ENCODE measurements at places on chromosomes 11 and 22.

- no peak for DNase-seq
Observed at GRCh38 chr22:42978453-42979103, 36.4 kb downstream of the PACSIN2 start.

GRCh38 chr11:100928426-100928825, 201.2 kb downstream of the PGR start:
- no peak for DNase-seq

DNA sequence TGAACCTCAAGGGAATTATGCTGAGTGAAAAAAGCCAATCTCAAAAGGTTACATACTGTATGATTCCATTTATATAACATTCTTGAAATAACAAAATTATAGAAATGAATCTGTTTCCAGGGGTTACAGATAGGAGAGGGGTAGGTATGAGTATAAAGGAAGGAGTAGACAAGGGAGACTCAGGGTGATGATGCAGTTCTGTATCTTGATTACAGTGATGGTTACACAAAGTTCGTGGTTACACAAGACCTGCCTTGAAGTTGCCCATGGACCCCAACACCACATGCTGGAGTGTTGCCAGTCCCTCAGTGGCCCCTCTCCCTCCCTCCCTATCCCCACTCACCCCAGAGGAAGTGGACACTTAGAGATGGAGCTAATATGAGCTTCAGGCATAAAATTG, 20.3 kb downstream of the STK33 start:
- DNase-seq = no peak

DNA sequence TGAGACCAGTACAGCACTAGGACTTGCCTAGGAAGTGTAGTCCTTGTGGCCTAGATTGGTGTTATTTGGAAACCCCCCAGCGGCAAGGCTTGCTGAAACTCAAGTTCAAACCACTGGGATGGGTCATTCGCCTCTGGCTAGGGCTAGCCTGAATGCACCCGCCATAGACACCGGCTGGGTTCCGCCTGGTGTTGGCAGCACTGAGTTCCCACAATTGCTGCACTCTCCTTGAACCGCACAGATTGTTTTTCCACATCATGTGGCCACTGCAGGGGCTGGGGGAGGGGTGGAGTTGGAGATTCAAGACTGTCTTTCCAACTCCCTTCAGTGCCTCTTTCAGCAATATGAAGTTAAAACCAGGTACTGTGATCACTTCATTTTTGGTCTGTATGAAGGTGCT, 43.1 kb downstream of the CCDC73 start:
- no peak for DNase-seq

DNA sequence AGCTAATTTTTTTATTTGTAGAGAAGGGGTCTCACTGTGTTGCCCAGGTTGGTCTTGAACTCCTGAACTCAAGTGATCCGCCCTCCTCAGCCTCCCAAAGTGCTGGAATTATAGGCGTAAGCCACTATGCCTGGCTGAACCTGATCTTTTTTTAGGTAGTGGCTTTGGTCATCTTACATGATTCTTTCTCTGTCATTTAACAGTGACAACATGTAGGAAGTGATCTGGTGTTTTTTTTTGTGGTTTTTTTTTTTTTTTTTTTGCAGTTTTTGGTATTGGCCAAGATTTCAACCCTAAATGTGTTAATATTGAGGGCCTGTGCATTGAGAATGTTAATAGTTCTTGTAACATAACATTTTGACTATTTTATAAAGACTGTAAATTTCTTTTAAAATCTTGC, 8.0 kb upstream of the FERMT3 start:
- no peak for DNase-seq

DNA sequence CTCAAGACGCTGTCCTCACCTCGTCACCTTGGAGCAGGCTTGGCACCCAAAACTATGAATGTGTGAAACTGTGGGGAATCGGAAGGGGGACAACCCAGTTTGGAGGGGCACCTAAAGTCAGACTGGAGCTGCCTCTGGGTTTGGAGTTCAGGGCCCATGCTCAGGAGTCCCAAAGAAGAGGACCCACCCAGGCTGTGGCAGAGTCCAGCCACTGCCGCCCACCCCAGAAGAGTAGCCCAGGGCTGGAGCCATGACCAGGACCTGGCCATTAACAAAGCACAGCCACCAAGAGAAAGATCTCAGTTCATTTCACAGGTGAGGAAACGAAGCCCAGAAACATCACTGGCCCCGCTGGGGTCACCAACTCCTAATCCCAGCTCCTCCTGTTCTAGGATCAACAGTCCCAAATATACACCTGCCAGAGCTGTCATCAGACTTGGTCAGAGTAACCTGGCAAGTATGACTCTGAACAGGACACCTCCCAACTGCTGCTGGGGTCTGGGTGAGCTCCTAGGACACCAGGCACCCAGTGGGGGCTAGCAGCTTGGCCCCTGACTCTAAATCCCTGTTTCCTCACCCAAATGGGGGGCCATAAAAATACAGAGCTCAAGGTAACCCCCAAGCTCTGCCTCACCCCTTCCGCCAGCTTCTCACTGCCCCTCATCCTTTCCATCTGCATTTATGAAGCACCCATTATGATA, 2.7 kb downstream of the RAB3IL1 start:
- no peak for DNase-seq

- no peak for DNase-seq
Observed at GRCh38 chr11:88398372-88398771, 60.8 kb upstream of the CTSC start.

- DNase-seq = no peak
Observed at GRCh38 chr11:35488117-35488516, 37.3 kb downstream of the PAMR1 start.

- DNase-seq = no peak
Observed at GRCh38 chr11:11521306-11522002, 100.4 kb downstream of the GALNT18 start.

- no peak for DNase-seq
Observed at GRCh38 chr22:45335854-45336522, 26.3 kb downstream of the FAM118A start.

- no peak for DNase-seq
Observed at GRCh38 chr22:20511578-20512229, 4.3 kb downstream of the MED15 start.

GRCh38 chr11:871472-871871, 28.8 kb downstream of the TSPAN4 start:
- no peak for DNase-seq

DNA sequence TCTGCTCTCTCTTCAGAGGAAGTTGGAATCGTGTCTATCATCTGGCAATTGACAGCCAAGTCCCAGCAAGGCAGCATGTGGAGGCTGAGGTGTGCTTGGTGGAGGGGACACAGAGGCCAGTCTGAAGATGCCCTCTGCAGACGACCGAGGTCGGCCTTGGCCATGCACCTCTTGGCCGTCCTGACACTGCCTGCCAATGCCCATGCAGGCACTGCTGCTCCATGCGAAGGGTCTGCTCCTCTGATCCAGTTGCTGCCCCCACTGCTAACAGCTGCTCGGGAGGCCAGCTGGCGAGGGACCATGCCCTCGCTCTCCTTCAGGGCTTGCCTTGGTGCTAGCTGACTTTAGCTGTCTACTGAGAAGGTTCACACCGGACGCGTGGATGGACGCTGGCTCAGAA, 527.9 kb downstream of the OPCML start:
- DNase-seq = no peak

GRCh38 chr11:62678770-62679696, at the start of gene UBXN1:
Gene UBXN1, minus strand, starts transcription at chr11:62679073. Its CDS starts 150 bp downstream, at chr11:62678923.
- peak; percentile 77 for DNase-seq

Data from activated CD8-positive, alpha-beta memory T cell treated with anti-CD3 and anti-CD28 coated beads for 4 hours (primary cell).